ENCODE measurements at places on chromosomes 5 and 9. TPM values are rescaled to one million over a fixed set of nuclear protein-coding genes. Genes with fewer than 3 reads are reported as not detected.

- DNase-seq = no peak
- H3K27ac ChIP-seq = no peak overlapping the region
- no peaks in the 10 kb centered on the region for H3K4me1 ChIP-seq
- no peaks in the 10 kb centered on the region for H3K27me3 ChIP-seq
- no peaks in the 10 kb centered on the region for H3K36me3 ChIP-seq
Observed at GRCh38 chr9:9846557-9846956, 766.2 kb downstream of the PTPRD start.

GRCh38 chr5:54460181-54460919, 4.9 kb downstream of the HSPB3 start:
- H3K4me3 ChIP-seq = no peak overlapping the region
- no peaks in the 10 kb centered on the region for H3K4me1 ChIP-seq
- H3K27ac ChIP-seq = no peak overlapping the region
- H3K27me3 ChIP-seq = peaks cover 3% of the 10 kb centered on the region
- no peak for DNase-seq
- no peaks in the 10 kb centered on the region for H3K36me3 ChIP-seq

- H3K36me3 ChIP-seq = no peaks in the 10 kb centered on the region
- H3K4me1 ChIP-seq = no peaks in the 10 kb centered on the region
- H3K27me3 ChIP-seq = no peaks in the 10 kb centered on the region
- H3K27ac ChIP-seq = no peak overlapping the region
- no peak overlapping the region for H3K4me3 ChIP-seq
- DNase-seq = no peak
Observed at GRCh38 chr5:89275066-89275855, 392.3 kb upstream of the MEF2C start.

GRCh38 chr5:52898961-52899680, 90.0 kb upstream of the ITGA2 start:
- no peaks in the 10 kb centered on the region for H3K36me3 ChIP-seq
- no peak overlapping the region for H3K4me3 ChIP-seq
- no peak for DNase-seq
- H3K27ac ChIP-seq = no peak overlapping the region
- H3K4me1 ChIP-seq = no peaks in the 10 kb centered on the region

DNA sequence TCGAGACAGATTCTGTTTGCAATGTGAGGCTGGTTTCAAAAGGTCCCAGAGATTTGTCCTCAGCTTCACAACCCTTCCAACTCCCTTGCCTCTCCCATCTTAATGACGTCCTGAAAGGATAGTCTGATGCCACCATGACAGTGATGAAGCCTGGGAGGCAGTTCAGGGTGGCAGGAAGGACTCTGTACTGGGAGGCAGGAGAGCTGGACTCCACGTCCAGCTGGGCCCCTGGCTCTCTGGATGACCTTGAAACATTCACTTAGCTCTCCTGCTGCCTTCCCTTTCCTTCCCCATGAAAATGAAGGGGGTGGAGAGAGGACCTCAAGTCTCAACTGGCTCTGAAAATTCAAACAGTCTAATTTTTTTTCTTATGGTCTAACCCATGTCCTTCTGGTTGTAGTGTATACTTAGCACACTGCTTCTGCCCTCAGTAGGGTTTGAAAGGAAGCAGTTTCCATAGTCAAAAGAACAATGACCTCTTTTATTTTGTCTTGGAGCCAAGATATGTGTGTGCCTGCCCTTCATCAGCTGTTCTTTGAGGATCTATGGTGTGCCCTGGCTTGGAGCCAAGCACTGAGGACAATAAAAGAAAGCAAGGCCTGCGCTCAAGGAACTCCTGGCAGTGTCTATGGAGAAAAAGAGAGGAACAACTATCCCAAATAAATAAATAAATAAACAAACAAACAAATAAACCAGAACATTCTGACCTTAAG, 188.3 kb downstream of the GRIA1 start:
- DNase-seq = no peak
- no peak overlapping the region for H3K27ac ChIP-seq
- H3K4me1 ChIP-seq = no peaks in the 10 kb centered on the region
- no peaks in the 10 kb centered on the region for H3K27me3 ChIP-seq

- no peaks in the 10 kb centered on the region for H3K27me3 ChIP-seq
- no peak overlapping the region for H3K27ac ChIP-seq
- DNase-seq = peak; percentile 30
- H3K4me1 ChIP-seq = no peaks in the 10 kb centered on the region
- H3K4me3 ChIP-seq = no peak overlapping the region
Observed at GRCh38 chr9:26856413-26857032, 36.1 kb downstream of the CAAP1 start.

GRCh38 chr9:4857163-4857810, 64.5 kb downstream of the RCL1 start:
- no peak overlapping the region for H3K4me3 ChIP-seq
- H3K27me3 ChIP-seq = no peaks in the 10 kb centered on the region

- peaks cover 14% of the 10 kb centered on the region for H3K4me1 ChIP-seq
- H3K27me3 ChIP-seq = no peaks in the 10 kb centered on the region
- H3K36me3 ChIP-seq = no peaks in the 10 kb centered on the region
- no peak for DNase-seq
Observed at GRCh38 chr5:140018920-140019644, 24.0 kb downstream of the NRG2 start.

DNA sequence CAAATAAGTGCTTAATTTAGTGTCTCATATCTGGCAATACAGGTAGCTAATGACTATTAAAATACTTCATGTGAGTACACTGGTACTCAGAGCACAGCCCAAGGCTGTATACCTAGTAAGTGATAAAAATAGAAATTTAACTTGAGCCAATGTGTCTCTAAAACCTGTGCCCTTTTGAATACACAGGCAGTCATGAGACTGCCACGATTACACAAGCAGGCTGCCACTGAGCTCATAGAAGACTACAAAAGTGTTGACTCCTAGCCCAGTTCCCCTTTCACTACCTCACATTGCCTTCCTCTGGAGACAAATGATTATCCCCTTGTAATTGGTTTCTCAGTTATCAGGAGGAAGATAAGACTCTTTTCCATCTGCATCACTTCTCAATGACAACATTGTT, 66.3 kb upstream of the PAPPA start:
- no peaks in the 10 kb centered on the region for H3K4me1 ChIP-seq
- no peak overlapping the region for H3K4me3 ChIP-seq
- DNase-seq = no peak
- no peaks in the 10 kb centered on the region for H3K27me3 ChIP-seq
- no peak overlapping the region for H3K27ac ChIP-seq

DNA sequence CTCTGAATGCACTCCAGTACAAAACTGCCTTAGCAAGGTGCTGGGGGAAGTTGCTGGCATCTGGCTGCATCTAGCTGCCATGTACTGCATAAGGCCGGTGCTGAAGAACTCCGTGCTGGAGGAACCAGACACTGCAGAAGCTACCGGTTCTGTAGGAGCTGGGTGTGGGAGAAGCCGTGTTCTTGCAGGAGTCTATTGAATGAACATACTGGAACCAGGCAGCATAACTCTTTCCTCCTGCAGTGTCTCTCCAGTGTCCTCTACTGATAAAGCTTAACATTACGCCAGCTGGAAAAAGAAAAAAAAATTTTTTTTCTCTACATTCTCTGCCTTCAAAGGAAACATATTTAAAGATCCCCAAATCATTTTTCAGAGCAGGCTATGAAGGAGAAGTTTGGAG, 38.5 kb downstream of the VPS13A start:
- H3K36me3 ChIP-seq = no peaks in the 10 kb centered on the region
- no peak overlapping the region for H3K4me3 ChIP-seq
- DNase-seq = no peak

DNA sequence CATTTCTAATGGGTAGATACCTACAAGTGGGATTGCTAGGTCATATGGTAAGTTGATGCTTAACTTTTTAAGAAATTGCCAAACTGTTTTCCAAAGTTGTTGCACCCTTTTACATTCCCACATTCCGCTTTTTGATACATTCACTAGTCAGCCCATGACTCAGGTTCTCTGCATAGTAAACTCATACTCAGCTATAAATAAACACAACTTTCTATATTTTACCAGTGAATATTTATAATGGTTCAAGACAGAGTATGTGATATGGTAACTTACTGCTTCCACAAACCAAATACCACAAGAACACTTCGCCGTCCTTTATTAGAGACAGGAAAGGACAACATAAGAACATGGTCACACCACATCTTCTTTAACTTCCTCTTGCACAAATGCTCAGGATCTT, 54.0 kb downstream of the PLPP1 start:
- no peak overlapping the region for H3K4me3 ChIP-seq
- H3K27ac ChIP-seq = no peak overlapping the region
- no peaks in the 10 kb centered on the region for H3K27me3 ChIP-seq
- H3K36me3 ChIP-seq = no peaks in the 10 kb centered on the region

DNA sequence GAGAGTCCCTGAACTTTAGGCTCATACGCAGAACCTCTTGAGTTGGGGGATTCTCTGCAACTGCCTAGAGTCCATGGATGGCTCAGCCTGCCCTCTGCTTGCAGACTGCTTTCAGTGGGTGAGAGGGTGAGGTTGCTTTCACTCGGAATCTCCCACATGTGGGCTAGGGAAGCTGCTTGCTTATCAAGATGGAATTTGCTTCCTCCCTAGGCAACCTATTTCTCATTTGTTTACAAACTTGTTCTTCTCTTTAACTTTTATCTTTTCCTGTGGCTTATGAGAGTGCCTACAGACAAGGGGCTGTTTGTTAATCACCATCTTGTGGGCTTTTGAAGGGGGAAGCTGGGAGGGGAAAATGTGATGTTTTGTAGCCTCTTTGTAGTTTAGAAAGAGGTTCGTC, 10.0 kb downstream of the TLE4 start:
- no peak overlapping the region for H3K4me3 ChIP-seq
- H3K27me3 ChIP-seq = no peaks in the 10 kb centered on the region
- no peaks in the 10 kb centered on the region for H3K36me3 ChIP-seq
- no peak for DNase-seq

CDH12 gene
- not detected for total RNA-seq

BSPRY gene
- total RNA-seq = 0.13 TPM

IL4 gene
- not detected for total RNA-seq

DNAJC25 gene
- total RNA-seq = 6.0 TPM

CATSPER3 gene
- 0.69 TPM for total RNA-seq

THG1L gene
- total RNA-seq = 15.4 TPM

SHISAL2B gene
- not detected for total RNA-seq

All from Panc1 (cell line).